Renal pelvis (tissue), 12 donors: ENCODE measurements at places on chromosomes 5 and 9.

- no peak for DNase-seq
These were observed 27.0 kb downstream of the CNOT8 start for GRCh38 chr5:154885439-154885838.

DNA sequence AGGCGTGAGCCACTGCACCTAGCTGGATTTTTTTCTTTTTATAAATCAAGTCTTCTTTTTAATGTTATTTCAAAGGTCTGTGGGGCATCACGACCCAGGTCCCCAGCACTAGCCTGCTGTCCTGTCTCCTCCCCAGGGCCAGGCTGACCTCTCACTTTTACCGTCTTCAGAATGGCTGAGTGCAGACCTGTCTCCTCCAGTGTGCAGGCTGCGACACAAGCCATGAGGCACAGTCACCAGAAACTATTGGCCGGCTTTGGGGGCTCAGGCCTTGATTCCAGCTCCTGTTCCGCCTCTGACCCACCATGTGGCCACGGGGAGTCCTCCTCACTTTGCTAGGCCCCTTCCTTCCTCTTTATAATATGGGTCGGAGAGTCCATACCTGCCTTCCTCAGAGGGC, 46.6 kb upstream of the NEURL1B start:
- DNase-seq: no peak

- no peak for DNase-seq
These were observed 23.1 kb downstream of the CRB2 start for GRCh38 chr9:123378956-123379660.

DNA sequence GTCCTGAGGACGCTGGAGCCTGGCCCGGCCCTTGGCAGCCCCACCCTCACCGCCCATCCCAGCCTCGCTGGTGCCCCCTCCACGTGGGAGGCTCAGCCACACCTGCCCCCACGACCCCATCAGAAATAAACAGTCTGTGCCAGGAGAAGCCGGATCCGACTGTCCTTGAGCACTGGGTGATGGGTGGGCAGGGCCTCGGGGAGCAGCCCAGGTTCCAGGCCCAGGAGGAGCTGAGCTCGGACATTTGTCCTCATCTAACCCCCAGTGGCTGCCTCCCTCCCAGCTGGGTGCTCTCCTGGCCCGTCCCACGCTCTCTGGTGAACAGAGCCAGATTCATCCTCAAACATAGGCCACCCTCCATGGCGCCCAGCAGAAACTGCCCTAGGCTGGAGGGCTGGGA, 4.6 kb upstream of the PTGDS start:
- DNase-seq: no peak

GRCh38 chr9:116933251-116933650, 246.1 kb downstream of the TRIM32 start:
- DNase-seq: no peak

DNA sequence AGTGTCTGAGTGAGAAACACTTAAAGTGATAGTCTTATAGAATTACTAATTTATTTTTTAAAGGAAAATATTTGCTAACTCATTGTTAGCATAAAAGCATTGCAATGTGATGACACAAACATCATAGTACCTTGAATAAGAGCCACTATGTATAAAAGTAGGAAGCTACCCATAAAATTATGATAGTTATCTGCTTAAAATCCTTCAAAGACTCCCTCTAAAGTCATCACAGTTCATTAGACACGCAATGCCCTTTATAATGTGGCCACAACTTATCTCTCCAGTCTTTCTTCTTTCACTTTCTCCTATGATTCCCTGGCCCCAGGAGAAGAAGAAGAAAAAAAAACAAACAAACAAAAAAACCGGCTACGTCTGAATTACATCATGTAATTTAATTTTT, 1144.0 kb upstream of the NUDT12 start:
- no peak for DNase-seq

DNA sequence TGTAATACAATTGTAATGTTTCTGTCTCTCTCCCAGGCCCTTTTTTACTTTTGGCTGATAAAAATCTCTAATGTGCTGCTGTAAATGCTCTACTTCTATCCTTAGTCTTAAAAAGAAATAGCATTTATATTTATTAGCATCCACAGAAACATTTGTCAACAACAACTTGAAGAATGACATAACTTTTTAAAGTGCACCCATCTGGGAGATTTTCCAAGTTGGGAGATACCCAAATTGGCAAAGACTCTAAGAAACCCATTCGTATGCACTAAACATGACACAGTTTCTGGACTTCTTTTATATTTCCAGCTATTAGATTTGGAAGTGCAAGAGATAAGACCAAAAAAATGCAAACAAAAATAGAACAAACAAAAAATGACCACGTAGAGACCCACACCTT, 2287.4 kb upstream of the WWC1 start:
- DNase-seq: no peak

- no peak for DNase-seq
These were observed 704.3 kb upstream of the ZNF608 start for GRCh38 chr5:125450771-125451170.

- DNase-seq: no peak
These were observed 89.9 kb downstream of the PAM start for GRCh38 chr5:102845041-102845440.

GRCh38 chr9:113675475-113675941, 200.6 kb upstream of the ZNF618 start:
- no peak for DNase-seq

DNA sequence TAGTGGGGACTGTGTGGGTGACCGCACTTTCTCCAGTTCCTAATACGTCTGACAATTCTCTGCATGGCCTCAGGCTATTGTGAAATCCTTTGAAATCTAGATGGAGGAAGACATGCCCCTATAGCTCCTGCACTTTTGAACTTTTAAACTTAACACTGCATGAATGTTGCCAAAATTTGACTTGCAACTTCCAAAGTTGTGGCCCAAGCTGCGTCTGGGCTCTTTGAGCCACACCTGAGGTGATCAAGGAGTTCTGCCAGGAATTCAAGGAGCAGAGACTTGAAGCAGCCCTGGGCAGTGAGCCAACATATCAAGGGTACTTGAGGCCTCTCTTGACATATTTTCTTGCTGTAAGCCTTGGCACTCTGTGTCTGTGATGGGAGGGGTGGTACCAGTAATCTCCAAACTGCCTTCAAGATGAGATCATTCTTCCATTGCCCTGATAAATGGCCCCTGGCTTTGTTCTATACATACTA, 1336.1 kb upstream of the CDH9 start:
- DNase-seq: no peak

DNA sequence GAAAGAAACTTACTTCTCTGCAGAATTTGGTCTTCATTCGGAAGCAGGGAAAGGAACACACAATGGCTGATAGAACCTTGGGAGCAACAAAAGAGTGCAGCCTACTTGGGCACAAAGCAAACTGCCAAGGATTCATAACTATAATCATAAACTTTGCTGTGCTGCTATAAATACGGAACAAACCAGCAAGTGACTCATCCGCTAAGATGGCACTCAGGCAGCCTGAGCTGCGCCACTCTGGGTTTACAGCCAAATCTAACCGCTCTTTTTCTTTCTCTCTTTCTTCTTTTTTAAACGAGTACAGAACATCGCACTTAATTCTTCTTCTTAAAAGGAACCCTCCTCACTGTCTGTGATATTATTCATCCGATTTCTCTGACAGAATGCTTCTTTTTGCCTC, 81.1 kb downstream of the PTPN3 start:
- DNase-seq: no peak

DNA sequence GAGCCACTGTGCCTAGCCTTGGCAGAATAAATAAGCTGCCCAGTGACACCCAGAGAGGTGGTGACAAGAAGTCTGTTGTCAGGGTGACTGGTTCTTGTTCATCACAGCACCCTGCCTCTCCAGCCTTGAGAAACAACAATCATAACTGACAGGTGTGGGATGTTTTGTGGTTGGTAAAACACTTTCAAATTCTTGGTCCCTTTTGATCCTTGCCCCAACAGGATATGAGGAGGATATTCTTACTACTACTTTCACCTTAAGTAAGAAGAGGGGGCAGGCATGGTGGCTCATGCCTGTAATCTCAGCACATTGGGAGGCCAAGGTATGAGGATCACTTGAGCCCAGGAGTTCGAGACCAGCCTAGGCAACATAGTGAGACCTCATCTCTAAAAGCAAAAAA, 14.2 kb upstream of the FRRS1L start:
- DNase-seq: no peak

- no peak for DNase-seq
These were observed 10.4 kb upstream of the PDCD1LG2 start for GRCh38 chr9:5499889-5500398.

DNA sequence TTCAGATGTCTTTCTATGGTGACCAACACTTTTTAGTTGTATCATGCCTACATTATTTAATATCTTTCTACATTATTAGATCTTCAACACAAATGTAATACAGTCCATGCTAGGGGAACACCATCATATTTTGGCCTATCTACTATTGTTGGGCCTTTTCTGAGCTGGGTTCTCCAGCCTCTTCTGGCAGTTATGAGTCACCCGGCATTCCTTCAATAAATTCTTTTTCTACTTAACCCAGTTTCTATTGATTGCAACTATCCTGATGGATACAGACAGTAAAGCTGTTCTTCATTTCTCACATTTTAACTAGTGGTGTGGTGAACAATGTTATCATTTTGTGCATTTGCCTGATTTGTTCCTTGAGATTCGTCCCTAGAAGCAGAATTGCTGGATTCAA, 529.3 kb downstream of the BNC2 start:
- DNase-seq: no peak

GRCh38 chr5:146920351-146920881, 41.9 kb upstream of the PPP2R2B start:
- no peak for DNase-seq

- no peak for DNase-seq
These were observed 86.0 kb downstream of the TRPC7 start for GRCh38 chr5:136279314-136279713.

- no peak for DNase-seq
These were observed 123.9 kb downstream of the RAB3C start for GRCh38 chr5:58706736-58707135.

DNA sequence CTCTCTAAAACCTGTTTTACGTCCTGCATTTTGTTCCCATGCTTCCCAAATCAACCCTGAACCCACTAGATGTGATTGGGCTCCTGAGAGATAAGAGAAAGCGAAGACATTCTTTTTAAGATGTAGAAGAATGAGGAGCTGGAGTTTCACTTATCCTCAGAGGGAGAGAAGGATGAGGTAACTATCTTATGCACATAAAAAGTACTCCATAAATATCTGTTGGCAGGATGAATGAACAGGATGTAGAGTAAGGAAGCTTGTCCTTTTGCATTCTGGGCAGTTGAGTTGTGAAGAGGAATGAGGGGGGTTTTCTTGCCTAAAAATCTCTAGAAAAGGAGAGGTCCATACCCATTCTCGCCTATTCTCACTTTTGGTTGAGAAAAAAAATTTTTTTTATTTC, 163.2 kb downstream of the UNC13B start:
- no peak for DNase-seq

GRCh38 chr9:124605258-124605657, 98.1 kb upstream of the NR5A1 start:
- no peak for DNase-seq

GRCh38 chr5:158324236-158324635, 465.3 kb upstream of the CLINT1 start:
- DNase-seq: no peak

- no peak for DNase-seq
These were observed 108.5 kb downstream of the NFIB start for GRCh38 chr9:14205463-14205862.

GRCh38 chr5:56862909-56863308, 46.5 kb upstream of the SETD9 start:
- no peak for DNase-seq

DNA sequence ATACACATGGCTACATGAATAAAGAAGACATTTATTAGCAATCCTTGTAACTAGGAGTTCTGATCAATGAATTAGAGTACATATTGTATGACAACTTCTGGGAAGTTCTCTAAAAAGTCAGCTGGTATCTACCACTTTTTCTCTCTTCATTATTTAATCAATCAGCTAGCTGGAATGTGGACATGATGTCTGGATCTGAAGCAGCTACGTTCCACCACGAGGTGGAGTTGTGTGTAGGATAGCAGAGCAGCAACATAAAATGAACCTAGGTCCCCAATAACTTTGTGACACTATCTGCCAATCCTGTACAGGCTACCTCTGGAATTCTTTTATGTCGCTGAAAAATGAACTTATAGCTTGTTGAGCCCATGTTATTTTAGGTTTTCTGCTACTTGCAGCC, 32.9 kb upstream of the ENTREP1 start:
- DNase-seq: no peak

DNA sequence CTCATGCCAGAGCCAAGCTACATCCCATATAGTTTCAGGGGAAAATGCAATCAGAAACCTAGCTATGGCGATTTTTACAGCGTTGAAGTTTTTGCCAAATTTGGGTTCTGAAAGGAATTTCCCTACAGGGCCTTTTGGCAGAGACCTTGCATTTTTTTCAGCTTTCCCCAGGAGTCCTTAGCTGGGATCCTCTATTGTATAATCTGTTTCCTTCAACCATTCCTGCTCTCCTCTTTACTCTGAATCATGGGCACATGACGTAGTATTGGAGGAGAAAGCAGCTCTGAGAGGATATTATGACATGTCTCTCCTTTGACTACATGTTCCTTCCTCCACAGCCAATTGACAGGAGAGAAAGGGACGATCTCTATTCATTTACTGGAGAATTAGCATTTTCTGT, 118.5 kb upstream of the ERCC6L2 start:
- DNase-seq: no peak

GRCh38 chr9:126474206-126474765, 139.4 kb upstream of the LMX1B start:
- DNase-seq: no peak

- peak; percentile 39 for DNase-seq
These were observed 275.1 kb downstream of the SLF1 start for GRCh38 chr5:94893412-94894135.

DNA sequence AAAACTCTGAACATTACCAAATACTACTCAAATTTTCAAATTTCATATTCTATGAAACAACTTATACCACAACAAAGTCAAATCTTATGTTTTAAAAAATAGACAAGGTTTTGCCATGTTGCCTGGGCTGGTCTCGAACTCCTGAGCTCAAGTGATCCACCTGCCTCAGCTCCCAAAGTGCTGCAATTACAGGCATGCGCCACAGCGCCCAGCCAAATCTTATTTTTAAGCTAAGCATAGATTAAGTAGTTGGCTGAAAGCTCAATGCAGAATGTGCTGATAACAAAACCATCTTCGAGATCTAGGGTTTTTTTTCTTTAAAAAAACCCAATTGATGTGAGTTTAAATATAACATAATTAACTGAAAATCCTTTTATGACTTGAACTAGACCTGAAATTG, 6.4 kb downstream of the LMBRD2 start:
- no peak for DNase-seq

GRCh38 chr9:13137426-13137825, 142.1 kb downstream of the MPDZ start:
- DNase-seq: peak; percentile 64

DNA sequence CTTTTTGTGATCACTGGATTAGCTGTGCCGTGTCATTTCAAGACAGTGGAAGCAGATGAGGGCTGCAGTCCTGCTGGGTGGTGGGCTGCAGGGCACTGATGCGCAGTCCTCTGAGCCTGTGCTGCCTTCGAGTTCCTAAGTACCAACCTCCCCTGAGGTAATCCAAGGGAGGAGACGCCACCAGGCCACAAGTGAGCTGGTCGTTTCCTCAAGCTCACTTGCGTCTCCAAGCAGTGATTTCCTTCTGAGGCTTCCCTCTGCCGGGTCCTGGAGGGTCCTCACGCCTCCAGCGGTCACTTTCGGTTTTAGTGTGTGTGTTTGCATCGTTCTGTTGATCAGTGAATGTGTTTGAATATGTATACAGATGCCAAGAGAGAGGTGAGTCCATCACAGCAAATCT, 115.7 kb downstream of the TRIO start:
- DNase-seq: peak; percentile 45
